NCI-H2107 (cell line): ENCODE measurements at places on chromosomes 12 and 14.

DNA sequence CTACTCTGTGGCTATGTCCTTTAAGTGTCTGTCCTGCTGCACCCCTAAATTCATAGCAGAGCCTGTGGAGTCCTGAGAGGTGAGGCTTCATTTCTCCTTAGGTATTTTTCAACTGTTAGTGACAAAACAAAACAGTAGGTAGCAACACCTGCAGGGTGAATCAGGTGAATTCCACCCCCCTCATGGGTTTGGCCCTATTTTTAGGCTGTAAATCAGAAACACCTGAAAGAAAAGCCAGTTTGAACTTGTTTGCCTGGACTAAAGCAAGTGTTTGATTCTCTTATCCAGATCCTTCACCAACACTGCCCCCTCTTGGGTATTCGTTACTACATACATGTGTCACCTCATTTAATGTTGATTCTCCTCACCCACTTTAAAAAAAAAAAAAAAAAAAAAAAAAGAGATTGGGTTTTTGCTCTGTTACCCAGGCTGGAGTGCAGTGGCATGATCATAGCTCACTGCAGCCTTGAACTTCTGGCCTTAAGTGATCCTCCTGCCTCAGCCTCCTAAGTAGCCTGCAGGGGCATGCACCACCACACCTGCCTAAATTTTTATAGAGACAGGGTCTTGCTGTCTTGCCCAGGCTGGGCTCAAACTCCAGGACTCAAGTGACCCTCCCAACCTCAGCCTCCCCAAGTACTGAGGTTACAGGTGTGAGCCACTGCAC lies 10.3 kb downstream of the TBPL2 start:
- peak; percentile 56 for DNase-seq

GRCh38 chr12:27970401-27971120 lies 2.0 kb downstream of the PTHLH start:
- DNase-seq = no peak

DNA sequence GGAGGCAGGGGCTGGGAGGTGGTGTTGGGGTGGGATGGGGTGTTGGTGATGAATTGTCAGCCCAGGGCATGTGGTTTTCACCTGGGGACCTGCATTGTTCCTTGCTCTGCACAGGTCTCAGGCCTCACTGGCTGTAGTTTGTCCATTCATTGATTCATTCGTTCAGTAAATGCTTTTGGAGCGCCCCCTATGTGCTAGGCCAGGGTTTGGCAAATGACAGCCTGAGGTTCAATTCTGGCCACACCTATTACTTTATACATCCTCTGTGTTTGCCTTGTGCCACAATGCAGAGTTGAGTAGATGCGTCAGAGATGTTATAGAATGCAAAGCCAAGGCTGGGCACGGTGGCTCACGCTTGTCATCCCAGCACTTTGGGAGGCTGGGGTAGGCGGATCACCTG lies 4.7 kb downstream of the ADCK1 start:
- DNase-seq = no peak

- DNase-seq = no peak
Measured at GRCh38 chr12:123478762-123479161, 20.8 kb downstream of the SNRNP35 start.

DNA sequence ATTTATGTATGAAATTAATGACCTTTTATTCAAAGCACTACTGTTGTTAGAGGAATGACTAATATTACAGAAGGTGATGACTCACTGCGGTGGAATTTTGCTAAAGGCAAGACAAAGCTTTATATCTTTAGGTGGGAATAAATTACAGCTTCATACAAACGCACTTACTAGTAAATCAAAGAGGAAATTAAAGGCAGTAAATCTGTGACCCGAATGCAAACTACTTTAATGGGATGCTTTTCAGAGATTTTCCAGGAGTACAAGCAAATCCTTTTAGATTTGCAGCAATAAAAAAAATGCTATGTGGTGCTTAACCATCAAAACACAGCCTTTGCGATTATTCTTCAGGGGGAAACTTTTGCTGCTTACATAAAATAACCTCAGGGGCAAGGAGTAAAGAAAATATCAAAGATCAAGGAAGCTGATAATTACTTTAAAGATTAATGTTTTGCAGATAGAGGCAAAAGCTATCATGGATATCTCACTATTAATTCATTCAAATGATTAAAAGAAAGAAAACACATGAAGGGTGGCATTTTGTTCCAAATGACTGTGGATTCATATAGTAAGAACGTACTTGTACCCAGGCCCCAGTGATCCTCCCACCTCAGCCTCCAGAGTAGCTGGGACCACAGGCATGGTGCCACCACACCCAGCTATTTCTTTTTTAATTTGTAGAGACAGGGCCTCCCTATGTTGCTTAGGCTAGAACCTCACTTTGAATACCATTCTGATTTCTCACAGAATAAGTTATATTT lies 98.9 kb downstream of the DENND5B start:
- DNase-seq = no peak

- no peak for DNase-seq
Measured at GRCh38 chr12:53976172-53976822, 1.5 kb upstream of the HOTAIR start.

DNA sequence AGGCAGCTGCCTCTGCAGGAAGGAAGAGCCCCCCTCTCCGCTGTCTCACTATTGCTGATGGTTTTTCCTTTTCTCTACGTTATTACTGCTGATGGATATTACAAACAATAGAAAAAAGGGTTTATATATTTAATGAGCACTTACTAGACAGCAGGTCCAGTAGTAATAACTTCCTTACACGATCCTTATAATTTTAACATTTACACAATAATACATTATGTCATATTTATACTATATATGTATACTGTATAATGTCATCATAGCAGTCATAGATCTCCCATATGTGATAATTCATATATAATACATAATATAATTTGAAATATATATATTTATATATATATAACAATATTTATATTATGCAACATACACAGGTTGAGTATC lies 92.4 kb downstream of the KSR2 start:
- DNase-seq = no peak

- DNase-seq = no peak
Measured at GRCh38 chr14:65287264-65288131, 125.0 kb upstream of the FUT8 start.

DNA sequence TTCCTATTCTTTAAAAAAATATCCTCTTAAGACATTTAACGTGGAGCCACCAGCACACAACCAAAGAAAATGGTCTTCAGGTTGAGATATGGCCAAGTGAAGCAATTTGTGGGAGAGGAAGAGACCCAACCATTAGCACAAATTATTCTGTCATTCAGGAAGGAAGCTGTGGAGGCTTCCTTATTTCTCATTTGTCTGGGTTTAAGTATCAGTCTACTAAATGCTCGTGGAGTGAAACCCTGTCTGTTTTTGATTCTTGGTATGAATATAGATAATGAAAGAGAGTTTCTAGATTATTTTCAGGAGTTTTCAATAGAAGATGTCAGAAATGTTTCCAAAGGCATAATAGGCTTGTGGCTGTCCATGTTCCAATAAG lies 125.1 kb downstream of the GPR65 start:
- no peak for DNase-seq

GRCh38 chr12:115770643-115771042 lies 506.9 kb downstream of the MED13L start:
- DNase-seq = no peak

- DNase-seq = no peak
Measured at GRCh38 chr12:112140728-112141127, 15.4 kb downstream of the TRAFD1 start.

DNA sequence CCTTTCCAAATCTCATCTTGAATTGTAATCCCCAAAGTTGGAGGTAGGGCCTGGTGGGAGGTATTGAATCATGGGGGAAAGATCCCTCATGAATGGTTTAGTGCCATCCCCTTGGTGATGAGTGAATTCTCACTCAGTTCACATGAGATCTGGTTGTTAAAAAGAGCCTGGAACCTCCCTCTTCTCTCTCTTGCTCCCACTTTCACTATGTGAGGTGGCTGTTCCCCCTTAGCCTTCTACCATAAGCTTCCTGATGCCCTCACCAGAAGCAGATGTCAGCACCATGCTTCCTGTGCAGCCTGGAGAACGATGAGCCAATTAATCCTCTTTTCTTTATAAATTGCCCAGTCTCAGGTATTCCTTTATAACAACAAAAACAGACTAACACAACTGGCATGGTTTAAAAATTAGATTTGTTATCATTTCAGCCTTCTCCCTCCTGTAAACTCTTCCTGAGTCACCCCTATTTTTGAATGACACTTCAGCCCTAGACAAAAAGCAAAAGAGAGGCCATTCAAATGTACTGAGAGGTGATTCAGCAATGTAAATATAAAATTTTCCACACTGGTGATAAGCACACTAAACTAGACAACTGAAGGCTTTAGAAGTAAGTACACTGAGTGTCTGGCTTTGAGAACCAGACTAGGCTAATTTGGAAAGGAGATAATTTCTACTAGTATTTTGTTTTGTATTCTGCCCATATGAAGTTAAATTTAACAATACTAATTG lies 212.1 kb upstream of the ABCD2 start:
- no peak for DNase-seq

- no peak for DNase-seq
Measured at GRCh38 chr14:63267171-63267570, 51.6 kb downstream of the GPHB5 start.

- DNase-seq = no peak
Measured at GRCh38 chr12:27524839-27525753, 1.1 kb downstream of the PPFIBP1 start.

DNA sequence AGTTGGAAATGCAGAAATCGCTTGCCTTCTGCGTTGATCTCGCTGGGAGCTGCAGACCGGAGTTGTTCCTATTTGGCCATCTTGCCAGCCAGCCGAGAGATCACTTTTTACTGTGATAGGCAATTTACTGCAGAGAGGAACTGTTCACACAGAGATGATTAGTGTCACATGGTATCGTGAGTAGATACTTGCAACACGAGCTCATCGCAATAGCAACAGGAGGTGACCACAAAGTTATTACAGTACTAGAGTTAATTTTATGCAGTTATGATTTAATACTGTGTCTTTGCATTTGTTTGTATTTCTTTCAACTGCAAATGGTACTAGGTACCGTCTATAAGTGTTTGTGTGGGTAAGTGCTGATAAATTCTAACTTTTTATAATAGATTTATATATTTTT lies 27.8 kb downstream of the NOPCHAP1 start:
- DNase-seq = no peak

GRCh38 chr12:50665609-50666008 lies 98.3 kb upstream of the ATF1 start:
- no peak for DNase-seq

GRCh38 chr12:3123729-3124128 lies 46.5 kb downstream of the TSPAN9 start:
- no peak for DNase-seq
